ENCODE measurements at places on chromosomes 7 and 10.

DNA sequence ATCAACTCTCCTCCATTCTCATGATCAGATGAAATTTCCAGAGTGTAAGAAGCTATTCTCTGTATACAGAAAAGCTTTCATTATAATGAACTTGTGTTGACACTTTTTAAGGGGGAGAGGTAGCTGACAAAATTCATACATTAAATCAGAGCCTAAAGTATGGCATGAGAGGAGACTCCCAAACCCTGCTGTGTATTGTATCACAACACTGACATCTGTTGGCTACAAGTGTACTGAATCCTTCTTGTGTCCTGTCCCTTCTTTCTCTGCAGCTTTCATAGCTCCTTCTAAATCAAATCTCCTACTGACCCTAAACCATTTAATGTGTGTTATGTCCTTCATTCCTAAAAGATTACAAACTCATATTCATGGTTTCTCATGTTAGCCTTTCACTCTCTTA lies 70.9 kb downstream of the GCC1 start:
- no peak for DNase-seq

DNA sequence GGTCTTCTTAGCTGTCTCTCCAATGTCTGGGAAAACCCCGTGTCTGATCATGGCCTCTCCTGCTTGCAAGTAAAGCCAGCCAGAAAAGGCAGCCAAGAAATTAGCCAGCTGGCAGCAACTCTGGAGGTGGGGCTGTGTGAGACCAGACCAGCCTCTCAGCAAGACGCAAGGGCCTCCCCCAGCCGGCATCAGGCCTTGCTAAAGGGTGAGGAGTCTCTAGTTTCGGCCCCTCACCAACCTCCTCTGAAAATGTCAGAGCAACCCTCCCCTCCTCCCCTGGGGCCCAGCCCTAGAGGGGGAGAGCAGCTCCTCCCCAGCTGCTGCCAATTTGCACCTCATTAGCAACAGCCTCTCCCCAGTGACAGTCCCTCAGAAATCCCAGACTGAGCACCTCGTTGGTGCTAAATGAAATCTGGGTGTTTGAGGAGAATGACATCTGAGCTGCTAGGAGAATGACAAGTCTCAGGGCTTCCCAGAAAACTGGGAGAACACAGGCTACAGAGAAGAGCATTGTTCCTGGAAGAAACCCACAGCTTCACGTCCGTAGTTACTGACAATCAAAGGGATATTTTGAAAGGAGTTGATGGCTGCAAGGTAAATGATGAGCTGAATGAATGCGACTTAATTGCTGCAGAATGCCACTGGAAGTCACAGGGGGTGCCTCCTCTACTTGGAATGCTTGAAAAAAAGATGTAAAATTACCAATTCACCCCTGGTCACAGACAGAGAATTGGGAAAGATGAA lies 25.9 kb downstream of the DGKI start:
- no peak for DNase-seq

GRCh38 chr7:123797673-123798531 lies 47.1 kb upstream of the HYAL4 start:
- DNase-seq: no peak

DNA sequence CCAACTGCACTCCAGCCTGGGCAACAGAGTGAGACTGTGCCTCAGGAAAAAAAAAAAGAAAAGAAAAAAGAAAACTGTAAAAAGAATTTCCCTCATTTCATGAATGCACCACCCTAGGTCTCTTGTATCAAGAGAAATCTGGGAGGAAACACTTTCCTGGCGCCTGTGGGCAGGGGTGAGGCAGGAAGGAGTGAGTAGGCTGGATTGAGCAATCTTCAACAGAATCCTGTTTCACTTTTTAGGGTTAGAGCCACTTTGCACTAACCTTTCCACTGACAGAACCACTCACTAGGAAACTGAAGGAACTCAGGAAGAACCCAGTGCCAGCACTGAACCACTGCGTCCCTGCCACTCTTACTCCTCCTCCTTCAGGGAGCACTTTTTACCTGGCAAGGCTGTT lies 282.1 kb downstream of the CCDC3 start:
- DNase-seq: no peak

DNA sequence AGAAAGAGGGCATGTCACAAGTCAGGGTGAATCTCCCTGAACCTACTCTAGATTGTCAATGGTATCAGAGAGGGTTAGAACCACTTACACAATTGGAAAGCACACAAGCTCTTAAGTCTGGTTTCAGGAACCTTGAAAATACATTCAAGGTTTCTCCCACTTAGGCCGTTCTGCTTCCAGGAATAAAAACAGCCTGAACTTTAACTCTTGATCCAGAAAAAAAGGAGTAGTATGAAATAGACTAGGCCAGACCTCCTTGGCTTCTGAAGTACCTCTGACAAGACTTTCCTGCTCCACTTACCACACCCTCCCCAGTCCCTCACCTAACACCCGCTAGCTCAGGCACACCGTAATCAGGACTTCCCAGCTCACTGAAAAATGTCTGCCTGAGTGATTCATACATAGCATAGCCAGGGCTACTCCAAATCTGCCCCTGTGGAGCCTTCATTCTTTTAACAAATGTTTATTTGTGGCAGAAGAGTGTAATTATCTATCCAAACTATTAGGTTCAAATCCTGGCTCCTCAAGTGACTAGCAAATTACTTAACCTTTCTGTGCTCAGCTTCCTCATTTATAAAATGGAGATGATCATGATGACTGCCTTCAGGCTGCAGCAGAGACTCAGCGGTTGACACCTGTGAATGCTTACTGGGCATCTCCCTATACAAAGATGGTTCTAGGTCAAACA lies 30.3 kb upstream of the IL6 start:
- DNase-seq: no peak

DNA sequence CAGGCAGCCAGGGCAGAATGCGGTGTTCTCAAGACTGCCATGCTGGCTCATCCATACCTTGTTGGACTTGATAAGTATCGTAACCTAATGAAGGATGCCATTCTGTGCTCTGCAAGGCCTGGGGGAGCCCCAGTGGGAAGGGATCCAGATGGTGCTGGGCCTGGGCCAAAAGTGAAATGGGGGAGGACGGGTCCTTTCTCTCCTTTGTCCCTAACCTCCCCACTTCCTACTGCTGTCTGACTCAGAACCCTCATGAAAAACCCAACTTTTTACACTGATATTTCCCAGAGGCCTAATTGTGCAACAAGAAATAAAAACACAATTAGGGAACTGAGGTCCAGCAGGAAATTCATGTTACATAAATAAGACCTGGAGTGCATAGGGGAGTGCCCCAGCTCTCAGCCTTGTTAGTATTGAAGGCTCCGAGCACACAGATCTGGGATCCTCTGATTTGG lies 193.7 kb upstream of the SVIL start:
- no peak for DNase-seq

GRCh38 chr7:144384071-144384470 lies 19.4 kb downstream of the NOBOX start:
- no peak for DNase-seq

- no peak for DNase-seq
Observed at GRCh38 chr7:71348821-71349681, 217.1 kb downstream of the GALNT17 start.

DNA sequence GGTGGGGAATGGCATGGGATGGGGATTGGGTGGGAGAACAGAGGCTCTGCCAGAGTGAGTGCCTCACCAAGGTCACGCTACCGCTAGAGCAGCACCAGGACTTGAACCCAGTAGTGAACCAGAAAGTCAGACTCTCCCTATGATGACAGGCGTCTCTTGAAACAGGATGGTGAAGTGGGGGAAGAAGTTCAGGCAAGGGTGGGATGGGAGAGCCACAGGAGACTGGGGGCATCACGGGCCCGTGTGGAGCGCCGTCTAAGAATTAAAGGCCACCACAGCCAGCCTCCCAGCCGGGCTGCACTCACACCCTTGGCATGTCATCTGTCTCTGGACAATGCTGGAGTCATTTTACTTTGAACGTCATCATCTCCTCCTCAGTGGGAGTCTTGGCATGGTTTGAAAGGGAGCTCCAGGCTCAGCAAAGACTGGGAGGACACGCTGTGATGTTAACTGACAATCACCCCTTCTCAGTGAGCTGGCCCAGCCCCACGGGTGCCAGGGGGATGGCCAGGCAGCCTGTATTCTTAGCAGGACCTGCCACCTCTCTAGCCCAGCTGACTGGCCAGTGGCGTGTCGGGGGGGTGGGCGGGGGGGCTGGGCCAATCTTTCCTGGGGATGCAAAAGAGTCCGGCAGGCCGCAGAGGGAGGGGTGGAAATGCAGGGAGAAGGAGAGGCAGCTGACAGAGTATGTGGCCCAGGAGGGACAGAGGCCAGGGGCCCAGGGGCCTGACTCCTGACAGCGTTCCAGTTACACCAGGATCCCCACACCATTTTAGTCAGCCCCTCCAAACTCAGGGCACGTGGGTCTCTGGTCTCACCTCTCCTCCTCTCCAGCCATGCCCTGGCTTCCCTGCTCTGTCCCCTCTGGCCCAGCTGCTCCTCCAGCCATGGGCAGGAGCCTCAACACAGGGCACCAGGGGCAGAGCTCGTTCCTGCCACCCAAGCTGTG lies 96.2 kb downstream of the VOPP1 start:
- no peak for DNase-seq
